NCI-H2171 treated with DMSO at 0.1 percent for 48 hours (cell line): ENCODE measurements at places on chromosomes 2 and 18.
A peak's percentile ranks its signal among the peaks of the same experiment; 100 is the strongest.

- DNase-seq, result no peak
Observed at GRCh38 chr2:207093234-207093633, 72.5 kb downstream of the KLF7 start.

GRCh38 chr2:58098254-58099095, 51.9 kb downstream of the VRK2 start:
- no peak for DNase-seq

DNA sequence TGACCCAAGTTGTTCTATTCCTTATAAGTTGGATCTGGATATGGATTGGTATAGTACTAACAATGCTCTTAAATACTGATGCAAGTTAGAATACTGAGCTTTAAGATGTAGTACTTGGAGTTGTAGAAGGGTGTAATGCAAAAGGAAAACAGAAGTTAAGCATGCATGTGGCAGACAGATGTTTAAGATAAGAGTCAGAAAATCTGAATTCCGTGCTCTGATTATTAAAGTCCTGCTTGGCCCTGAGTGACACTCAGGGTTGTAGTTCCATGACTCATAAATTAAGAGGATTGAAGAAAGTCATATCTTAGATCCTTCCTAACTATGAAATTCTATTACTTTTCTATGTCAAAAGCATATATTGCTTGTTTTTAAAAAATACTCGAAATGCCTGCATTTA, 250.6 kb downstream of the RPRM start:
- DNase-seq, result no peak

DNA sequence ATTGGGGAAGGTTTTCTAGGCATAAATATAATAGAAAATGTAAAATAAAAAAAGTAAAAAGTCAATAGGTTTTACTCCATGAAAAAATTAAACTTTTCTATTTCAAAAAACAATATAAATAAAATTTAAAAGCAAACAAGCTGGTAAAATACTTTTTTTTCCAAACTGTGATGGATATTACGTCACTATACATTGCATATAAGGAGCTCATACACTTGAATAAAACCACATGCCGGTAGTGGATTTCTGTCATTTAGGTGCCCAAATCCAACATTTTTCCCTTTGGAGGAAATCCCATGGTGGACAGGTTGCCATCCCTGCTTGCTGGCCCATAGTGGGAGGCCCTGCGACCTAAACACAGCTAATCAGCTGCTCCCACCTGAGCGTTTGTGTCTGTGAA, 289.4 kb upstream of the HNRNPA3 start:
- DNase-seq, result no peak

DNA sequence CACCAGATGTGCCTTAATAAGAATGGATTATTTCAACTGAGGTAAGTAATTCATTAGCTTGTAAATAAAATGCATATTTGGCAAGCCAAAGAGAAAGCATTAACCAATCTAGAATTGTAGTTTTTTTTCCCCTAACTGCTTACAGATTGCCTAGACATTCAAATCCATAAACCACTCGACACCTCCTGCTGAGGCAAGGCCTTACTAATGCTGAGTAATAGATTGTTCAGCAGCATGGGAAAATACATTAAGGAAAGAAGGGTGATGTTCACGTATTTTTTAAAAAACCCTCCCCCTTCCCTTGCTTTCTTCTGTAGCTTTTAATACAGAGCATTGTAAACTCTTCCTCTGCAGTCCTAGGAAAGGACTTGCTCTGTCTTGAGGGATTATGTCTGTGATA, 17.0 kb upstream of the LINC00305 start:
- peak; percentile 56 for DNase-seq

GRCh38 chr2:15119722-15120175, 441.4 kb downstream of the NBAS start:
- peak; percentile 97 for DNase-seq

- no peak for DNase-seq
Observed at GRCh38 chr18:48924630-48925490, 25.9 kb downstream of the SMAD7 start.

DNA sequence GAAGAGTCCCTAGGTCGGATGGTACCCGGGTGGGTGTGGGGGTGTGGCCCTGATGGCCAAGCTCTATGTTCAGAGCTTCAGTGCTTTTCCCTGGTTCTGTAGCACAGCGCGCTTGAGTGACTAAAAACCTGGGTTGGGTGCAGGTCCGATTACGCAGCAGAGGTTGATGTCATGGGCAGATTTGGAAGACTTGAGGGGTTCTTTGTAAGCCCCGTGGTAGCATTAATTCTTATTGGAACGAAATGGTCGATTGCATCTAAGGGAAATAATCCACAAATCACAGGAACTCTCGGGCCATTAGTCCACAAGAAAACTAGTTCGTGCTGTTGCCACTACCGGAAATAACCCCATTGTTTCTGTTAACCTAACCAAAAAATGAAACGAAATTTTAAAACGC, 9.0 kb downstream of the HOXD8 start:
- no peak for DNase-seq

GRCh38 chr2:68835621-68836020, 35.6 kb downstream of the BMP10 start:
- DNase-seq, result no peak

- DNase-seq, result no peak
Observed at GRCh38 chr2:149278872-149279264, 51.5 kb upstream of the LYPD6 start.

- DNase-seq, result no peak
Observed at GRCh38 chr2:64455545-64455944, 1.6 kb downstream of the LGALSL start.

DNA sequence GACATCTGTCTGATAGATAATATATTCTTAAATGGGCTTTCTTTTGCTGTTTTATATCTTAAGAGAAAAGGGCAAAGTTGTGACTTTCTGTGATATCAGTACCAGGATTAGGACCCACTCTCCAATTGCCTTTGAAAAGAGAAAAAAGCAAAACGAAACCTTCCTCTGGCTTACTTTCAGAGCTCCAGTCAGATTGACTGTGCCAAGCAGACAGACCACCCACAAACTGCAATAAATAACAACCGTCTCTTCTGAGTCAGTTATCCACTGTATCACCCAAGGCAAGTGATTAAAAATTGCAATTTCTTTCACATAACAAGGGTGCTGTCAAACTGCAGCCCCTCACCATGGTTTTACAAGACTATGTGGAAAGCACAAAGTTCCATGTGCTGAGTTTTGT, 230.5 kb upstream of the SETBP1 start:
- DNase-seq, result no peak

DNA sequence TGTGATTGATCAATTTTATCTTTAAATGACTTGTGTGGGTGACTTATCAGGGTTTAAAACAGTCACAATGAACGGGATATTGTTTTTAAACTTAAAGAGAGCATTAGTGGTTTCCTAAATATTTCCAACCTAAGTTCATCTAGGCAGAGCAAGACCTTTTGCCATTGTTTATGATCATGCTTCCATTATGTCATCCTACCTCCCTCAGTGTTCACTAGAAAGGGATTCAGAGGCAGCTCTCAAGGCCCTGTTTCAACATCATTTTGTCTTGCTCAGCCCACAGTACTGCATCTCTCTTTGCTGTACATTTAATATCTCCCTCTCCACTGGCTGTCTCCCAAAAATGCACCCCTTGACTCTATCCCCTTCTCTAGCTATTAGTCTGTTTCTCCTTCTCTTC, 21.5 kb upstream of the PELI1 start:
- no peak for DNase-seq
